ENCODE measurements at places on chromosomes 11 and 22. TPM values are rescaled to one million over a fixed set of nuclear protein-coding genes. Genes with fewer than 3 reads are reported as not detected.

SVIP gene
- 73.8 TPM for total RNA-seq

CYTH4 gene
- 169 TPM for total RNA-seq

MARK2 gene
- total RNA-seq = 68.0 TPM

PANX3 gene
- total RNA-seq = not detected

FAM118B gene
- total RNA-seq = 12.6 TPM

BIK gene
- total RNA-seq = 2.7 TPM

OR8A1 gene
- not detected for total RNA-seq

TUBA8 gene
- 1.9 TPM for total RNA-seq

LRP4 gene
- total RNA-seq = not detected

TRAPPC4 gene
- total RNA-seq = 97.3 TPM

GRCh38 chr22:37193629-37194191, 5.7 kb upstream of the C1QTNF6 start:
- peak; percentile 41 for DNase-seq

GRCh38 chr11:59607703-59608454, 7.7 kb downstream of the OSBP start:
- no peak for DNase-seq

GRCh38 chr22:47919001-47919441, 1156.6 kb downstream of the TBC1D22A start:
- DNase-seq = no peak

DNA sequence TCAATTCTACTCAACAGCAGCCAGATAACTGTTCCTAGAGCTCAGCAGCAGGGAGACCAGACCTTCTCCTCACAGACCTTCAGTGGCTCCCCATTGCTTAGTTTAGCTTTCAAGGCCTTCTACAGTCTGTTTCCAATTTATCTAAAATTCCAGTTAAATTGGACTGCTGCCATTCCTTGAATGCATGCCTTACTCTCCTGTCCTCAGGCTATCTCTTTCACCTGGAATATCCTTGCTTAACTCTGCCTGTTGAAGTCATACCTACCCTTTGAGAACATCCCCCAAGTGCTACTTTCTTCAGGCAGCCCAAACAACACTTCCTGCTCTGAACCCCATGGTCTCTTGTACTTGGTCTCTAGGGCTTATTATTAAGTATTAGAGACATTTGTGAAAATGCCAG, 120.7 kb upstream of the TENM4 start:
- no peak for DNase-seq

GRCh38 chr11:6615882-6616585, 3.2 kb downstream of the TPP1 start:
- no peak for DNase-seq

- no peak for DNase-seq
Observed at GRCh38 chr22:49956418-49956770, 4.2 kb upstream of the PIM3 start.

DNA sequence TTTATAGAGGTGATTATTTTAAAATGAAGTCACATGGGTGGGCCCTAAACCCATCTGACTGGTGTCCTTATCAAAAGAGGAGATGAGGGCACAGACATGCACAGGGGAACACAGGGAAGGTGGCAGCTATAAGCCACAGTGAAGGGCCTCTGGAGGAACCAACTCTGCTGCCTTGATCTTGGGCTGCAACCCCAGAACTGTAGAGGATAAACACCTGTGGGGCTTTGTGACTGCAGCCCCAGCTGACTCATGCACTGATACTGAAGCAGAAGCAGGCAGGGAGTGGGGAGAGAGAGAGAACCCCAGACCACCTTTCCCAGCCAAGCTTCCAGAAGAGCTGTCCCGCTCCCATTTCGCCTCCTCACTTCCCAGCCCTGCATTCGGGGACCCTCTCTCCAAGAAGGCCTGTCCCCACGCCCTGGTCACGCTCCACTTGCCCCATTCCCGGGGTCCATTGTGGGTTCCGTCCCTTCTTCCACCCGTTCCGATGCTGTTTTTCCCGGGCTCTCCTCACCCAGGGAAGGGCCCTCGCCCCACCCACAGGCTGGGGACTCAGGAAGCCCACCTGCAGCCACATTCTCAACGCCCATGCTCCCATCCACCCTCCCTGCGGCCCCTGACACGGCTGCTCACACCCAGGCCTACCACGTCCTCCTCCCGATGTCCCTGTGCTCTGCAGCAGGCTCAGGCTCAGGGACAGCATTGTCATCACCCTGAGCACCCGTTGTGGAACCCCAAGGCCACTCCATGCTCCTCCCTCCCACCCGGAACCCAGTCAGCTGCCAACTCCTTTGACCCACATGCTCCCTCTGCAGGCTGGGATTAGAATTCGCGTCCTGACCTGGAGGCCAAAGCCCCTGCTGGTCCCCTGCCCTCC, 90.8 kb upstream of the SHANK2 start:
- DNase-seq = no peak

- no peak for DNase-seq
Observed at GRCh38 chr11:115869131-115869530, 364.9 kb upstream of the CADM1 start.

- DNase-seq = no peak
Observed at GRCh38 chr11:25317216-25317615, 820.4 kb downstream of the LUZP2 start.

- DNase-seq = no peak
Observed at GRCh38 chr11:73379189-73379880, 3.1 kb downstream of the RELT start.

DNA sequence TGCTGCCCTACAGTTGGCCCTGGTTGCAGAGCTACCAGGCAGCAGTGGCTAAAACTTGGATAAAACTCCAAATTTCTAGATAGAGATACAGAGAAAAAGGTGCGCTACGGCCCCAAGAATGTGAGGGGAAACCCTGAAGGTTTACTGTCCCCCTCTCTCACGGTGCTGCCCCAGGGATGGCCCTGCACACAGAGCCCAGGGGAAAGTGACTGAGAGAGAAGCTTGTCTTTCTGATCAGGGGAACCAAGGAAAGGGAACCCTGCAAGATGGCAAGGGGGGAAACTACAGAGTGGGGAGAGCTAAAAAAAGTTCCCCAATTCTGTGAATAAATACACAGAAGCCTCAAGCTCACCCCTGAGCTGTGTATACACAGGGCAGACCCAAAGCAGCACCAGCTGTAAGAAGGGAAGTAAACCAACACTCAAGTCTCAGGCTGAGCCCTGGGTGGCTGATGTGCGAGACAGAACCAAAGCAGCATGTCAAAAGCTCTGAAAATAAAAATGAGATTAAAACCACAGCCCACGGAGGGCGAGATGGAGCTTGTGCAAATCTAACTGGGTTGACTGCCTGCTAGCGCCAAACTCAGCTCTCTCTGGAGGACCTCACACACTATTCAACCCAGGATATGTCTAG, 22.1 kb downstream of the GNB1L start:
- no peak for DNase-seq

DNA sequence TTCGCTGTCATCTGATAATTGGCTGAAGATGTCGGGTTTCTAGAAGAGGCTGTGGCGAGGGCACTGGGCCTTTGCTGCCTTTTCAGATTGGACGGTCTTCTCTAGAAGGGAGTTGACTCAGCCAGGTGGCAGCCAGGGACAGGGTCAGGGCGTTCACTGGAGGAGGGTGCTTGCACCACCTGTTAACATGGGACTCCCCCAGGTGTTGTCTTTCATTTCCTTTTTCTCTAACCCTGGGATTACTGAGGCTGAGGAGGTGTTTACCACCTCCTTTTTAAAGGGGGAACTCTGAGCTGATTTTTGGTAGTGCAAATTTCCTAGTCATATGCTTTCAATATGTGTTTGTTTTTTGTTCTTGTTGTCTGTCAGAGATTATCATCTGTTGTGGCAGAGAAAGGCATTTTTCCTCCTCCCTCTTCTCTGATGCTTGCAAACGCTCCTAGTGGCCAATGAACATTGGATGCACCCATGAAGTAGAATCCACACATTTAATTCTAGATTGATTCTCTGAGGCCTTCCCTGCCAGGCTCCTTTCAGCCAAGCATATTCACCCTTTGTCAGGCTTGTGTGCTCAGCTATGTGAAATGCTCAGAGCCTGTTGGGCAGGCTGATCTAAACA, 54.1 kb downstream of the LDLRAD3 start:
- no peak for DNase-seq

DNA sequence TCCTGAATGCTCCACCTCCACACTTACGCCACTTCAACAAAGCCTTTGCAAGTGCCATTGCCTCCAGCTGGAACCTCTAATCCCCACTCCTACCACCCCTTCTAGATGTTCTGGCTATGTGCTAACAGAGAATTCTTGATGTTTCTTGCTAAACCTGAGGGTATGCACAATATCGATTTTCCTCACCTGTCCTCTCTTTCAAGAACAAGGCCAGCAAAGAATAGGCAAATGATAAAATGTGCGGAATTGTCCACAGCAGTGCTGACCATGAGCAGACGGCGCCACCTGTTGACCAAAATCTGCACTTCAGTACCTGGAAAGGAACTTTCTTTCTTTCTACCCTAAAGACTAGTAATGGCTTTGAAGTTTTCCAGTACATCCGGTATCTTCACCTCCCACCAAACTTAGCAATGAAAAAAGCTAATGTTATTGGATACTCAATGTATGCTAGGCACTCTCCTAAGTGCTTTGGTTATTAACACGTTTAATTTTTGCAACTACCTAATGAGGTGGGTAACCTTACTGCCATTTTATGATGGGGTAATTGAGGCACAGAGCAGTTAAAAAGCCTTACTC, 3.4 kb downstream of the TIMM10 start:
- peak; percentile 69 for DNase-seq

DNA sequence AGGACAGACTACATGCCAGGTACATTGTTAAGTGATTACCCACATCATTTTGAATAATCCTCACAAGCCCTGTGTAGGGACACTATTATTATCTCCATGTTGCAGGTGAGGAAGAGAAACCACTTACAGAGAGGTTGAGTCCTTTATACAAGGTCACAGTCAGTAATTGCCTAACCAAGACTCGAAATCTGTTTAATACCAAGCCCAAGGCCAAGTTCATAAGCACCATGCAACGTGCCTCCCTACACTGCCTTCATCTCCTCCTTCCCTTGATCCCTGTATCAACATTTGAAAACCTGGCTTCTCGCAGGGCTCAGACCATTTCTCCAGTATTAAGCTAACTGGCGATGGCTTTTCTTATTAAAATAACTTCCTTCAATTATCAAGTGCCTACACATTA, 41.7 kb upstream of the SEZ6L start:
- no peak for DNase-seq

DNA sequence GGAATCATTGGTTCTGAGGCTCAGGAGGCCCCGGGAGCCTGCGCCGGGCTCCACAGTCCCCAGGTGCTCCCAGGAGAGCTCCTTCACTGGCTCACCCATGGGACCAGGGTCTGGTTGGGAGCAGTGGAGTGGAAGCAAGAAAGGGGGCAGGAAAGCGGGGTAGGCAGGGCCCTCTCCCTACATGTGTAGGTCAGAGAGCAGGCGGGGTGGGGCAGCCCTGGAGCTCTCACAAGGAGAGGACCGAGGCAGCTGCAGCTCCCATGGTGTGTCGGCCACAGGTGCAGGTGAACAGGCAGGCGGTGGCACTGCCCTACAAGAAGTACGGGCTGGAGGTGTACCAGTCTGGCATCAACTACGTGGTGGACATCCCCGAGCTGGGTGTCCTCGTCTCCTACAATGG, 28.3 kb downstream of the MUC2 start:
- DNase-seq = no peak

DNA sequence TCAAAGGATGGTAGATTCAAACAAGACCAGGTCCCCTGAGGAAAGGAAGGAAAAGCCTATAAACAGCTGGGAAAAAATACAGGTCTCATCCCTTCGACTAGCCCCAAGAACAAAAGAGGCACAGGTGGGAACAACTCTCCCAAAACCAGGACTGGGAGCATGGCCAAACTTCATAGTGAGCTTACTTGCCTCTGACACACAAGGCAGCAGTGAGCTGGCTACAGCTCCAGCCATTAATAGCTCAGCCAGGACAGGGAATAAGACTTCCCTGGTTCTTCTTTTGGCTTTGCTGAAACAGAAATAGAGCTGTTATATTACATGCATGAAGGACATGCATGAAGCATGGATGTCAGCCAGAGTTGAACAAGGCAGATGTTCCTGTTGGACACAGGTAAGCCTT, at the start of gene OR10A2:
TSS of gene OR10A2 (plus strand) at position 97 of the 400 bp plus-strand sequence. CDS start 6,698 bp downstream, outside the sequence.
- no peak for DNase-seq

DNA sequence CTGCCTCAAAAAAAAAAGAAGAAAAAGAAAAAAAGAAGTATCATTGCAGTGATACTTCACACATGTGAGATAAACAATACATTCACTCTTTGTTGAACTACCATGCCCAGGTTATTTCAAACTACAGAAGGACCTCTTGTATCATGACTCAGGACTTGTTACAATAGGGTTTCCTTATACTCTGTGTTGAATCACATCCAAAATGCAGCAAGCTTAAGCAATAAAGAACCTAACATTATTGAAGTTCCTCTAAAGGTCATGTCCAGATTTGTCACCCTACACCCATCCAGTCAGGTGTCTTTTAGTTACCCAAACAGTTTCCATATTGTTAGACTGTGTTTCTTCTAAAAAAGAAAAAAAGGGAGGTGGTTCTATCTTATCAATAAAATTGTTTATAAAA, 26.9 kb upstream of the ALKBH3 start:
- DNase-seq = no peak

GRCh38 chr11:35116245-35116644, 22.7 kb upstream of the CD44 start:
- DNase-seq = no peak

- DNase-seq = no peak
Observed at GRCh38 chr22:20864186-20864908, 5.5 kb downstream of the SNAP29 start.

GRCh38 chr11:119520966-119521365, 98.0 kb upstream of the THY1 start:
- DNase-seq = no peak

DNA sequence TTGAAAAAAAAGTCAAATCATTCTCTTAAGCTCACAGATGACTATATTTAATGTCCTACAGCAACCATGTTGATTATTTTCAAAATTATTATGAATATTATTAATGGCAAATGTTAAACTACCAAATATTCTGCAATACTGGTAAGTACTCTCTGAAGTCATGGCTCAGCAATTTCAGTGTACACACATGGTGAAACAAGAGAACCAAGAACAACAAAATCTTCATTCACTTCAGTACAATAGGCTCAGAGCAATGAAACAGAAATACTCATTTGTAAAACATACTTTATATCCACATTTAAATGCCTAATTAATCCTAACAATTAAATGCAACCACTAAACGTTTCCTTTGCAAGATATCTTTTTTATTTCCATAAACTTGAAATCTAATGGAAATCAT, 347.2 kb downstream of the TTC28 start:
- DNase-seq = no peak

DNA sequence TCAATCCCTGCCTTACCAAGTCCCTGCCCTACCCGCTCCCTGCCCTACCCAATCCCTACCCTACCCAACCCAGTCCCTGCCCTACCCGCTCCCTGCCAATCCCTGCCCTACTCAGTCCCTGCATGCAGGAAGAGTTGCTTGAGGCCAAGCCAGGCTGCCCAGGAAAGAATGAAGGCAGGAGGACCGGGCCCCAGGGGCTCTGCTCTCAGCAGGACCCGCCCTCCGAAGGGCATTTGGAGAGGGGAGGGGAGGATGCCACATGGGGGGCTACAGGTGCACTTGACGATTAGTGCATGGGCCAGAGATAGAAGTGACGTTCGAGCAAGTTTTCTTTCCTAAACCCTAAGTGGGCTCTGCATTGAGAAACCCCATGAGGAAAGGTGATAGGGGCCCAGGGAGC, 581.2 kb downstream of the TBC1D22A start:
- no peak for DNase-seq

GRCh38 chr11:103744496-103745153, 291.8 kb upstream of the DDI1 start:
- no peak for DNase-seq

- DNase-seq = no peak
Observed at GRCh38 chr11:87038235-87038977, 672 bp downstream of the TMEM135 start.

- DNase-seq = no peak
Observed at GRCh38 chr11:12271241-12271640, 106.1 kb upstream of the PARVA start.

GRCh38 chr11:65537620-65538231, 12.8 kb downstream of the SCYL1 start:
- DNase-seq = no peak

Data from CD4-positive, alpha-beta memory T cell (primary cell).